ENCODE measurements at places on chromosomes 2 and 18.

GRCh38 chr2:221106241-221106640 lies 465.9 kb downstream of the EPHA4 start:
- DNase-seq, result no peak

- no peak for DNase-seq
Measured at GRCh38 chr2:130353291-130354138, 2.3 kb upstream of the PTPN18 start.

- DNase-seq, result no peak
Measured at GRCh38 chr18:34640276-34640675, 69.8 kb upstream of the DTNA start.

DNA sequence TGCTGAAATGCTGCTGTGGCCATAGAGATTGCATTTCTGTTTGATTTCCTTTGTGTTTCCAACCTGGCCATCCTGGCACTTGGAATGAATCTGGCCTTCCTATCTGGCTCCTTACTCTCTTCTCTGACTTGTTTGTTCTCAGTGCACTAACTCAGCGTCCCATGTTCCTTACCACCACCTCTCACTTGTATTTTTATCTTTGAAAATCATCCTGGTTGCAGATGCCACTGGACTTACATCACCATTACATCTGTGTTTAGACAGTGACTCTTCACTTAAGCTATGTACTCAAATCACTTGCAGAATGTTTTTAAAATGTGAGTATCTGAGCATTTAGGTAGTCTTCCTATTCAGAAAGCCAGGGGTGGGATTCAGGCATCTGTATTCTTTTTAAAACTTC lies 239.5 kb downstream of the WDR7 start:
- DNase-seq, result no peak
